ENCODE measurements at places on chromosomes 11 and 22.

- DNase-seq: no peak
Measured at GRCh38 chr11:19906126-19906525, 193.5 kb downstream of the NAV2 start.

- DNase-seq: no peak
Measured at GRCh38 chr11:120122924-120123683, 14.8 kb downstream of the TRIM29 start.

DNA sequence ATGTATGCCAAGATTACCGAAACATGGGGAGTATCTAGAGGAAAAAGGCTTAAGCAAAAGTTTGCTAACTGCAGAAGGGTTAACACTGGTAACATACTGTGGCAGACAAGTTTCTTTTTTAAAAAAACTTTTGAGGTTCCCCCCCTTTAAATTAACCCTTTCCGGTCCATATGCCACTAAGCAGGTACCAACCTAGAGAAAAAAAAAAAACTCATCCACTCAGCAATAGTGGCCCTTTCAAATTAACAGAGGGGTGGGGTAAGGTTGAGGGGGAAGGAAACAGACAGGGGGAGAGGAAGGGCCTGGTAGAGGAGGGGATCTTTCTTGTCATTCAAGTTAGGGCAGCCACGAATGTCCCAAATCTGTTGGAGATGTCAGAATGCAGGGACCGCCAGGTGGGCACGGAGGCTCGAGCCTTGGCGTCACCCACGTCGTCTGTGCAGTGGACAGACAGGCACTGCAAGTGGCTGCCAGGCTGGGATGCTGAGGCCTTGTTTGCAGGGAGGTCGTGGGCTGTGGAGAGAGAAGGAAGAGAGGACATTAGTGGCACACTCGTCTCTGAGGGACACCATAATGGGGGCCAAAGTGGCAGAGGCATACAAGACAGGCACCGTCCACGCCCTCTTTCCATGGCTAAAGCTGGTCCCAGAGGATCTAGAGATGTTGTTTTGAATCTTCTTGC, 50.8 kb downstream of the MN1 start:
- DNase-seq: no peak

GRCh38 chr11:76008474-76008873, 193.5 kb downstream of the UVRAG start:
- peak; percentile 80 for DNase-seq

- DNase-seq: no peak
Measured at GRCh38 chr22:49728570-49729271, 99.0 kb downstream of the BRD1 start.

DNA sequence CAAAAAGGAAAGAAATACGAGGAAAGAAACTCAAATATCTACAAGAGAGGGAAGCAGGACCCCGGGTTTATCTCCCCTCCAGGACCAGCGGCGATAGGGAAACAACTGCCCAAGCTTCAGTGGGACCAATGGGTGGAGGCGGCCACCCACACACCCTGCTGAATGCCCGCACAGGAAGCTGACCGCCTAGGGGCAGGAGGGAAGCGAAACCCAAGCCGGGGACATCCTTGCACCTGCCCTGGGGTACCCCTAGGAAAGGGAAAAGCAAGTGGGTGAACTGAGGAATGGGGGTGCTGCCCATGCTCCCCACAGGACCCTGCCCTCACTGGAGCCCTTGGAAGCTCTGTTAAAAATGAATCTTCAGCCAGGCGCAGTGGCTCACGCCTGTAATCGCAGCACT, 27.6 kb upstream of the HMOX1 start:
- no peak for DNase-seq

DNA sequence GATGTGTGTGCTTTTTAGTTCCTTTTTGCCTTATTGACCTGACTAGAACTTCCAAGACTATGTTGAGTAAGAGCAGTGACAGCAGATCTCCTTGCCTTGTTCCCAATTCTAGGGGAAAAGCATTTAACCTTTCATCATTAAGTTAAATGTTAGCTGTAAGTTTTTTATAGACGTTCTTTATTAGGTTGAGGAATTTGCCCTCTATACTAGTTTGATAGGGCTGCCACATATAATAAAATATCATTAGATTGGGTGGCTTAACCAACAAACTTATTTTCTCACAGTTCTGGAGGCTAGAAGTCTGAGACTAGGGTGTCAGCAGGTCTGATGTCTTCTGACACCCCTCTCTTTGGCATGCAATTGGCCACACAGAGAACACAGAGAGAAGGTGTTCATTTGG, 32.6 kb upstream of the B3GNT6 start:
- no peak for DNase-seq

DNA sequence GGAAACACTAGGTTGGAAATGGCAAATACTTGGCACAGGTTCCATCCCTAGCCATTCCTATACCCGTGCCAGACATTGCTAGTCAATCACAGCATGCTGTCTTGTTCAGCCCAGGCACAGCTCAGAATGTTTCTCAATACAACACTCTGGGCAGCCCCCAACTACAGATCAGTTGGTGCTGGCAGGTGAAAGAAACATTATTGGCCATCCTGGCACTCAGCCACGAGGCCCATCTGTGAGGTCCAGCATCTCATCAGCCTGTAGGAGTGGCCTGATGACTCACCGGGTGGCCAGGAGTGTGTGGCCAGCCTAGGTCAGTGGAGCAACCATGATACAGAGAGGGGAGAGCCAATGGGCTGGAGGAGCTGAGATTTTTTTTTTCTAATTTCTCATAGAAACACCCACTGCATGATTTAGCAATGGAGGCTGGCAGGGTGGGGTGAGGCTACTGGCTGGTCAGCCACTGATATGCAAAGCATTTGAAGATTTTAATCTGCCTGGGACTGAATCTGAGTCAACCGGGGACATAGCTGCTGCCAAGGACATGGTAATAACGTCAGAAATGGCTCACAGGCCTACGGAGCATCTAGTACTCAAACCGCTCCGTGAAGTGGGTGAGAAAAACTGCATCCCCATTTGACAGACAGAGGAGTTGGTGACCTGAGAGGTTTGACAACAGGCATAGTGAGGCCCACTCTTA, 5.4 kb downstream of the MYO18B start:
- DNase-seq: peak; percentile 99

GRCh38 chr11:62554387-62555167, 8.0 kb upstream of the AHNAK start:
- no peak for DNase-seq

- no peak for DNase-seq
Measured at GRCh38 chr11:41309111-41309522, 150.3 kb downstream of the LRRC4C start.

- DNase-seq: no peak
Measured at GRCh38 chr22:22397292-22397870, 111.2 kb downstream of the ZNF280B start.

GRCh38 chr11:117054382-117054781, 43.8 kb downstream of the SIK3 start:
- DNase-seq: no peak

GRCh38 chr11:46237248-46238077, 40.0 kb upstream of the CREB3L1 start:
- DNase-seq: peak; percentile 91

DNA sequence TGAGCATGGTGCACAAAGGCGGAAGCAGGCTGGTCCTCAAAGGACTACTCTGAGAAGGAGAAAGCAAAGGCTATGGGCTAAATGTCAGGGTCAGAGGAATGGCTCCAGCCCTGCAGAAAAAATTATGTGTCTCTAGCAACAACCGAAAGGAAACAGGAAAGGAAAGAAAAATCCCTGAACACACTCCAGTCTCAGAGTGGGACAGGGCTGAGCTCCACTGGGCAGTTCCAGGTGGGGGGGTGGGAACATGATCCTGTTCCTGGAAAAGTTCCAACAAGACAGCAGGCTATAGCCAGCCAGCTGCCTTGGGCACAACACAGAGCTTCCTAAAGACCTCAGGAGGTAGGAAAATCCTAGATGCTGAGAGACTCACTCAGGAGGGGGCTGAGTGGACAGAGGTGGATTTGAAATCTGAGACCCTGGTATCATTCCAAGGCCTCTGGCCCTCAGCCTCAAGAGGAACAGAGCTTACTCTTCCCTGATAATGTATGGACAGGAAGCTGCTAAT, 1088.2 kb downstream of the TBC1D22A start:
- DNase-seq: no peak
